Foreskin fibroblast (primary cell): ENCODE measurements at places on chromosomes 7 and 10.

- DNase-seq = no peak
Observed at GRCh38 chr7:140618306-140618705, 22.3 kb downstream of the DENND2A start.

DNA sequence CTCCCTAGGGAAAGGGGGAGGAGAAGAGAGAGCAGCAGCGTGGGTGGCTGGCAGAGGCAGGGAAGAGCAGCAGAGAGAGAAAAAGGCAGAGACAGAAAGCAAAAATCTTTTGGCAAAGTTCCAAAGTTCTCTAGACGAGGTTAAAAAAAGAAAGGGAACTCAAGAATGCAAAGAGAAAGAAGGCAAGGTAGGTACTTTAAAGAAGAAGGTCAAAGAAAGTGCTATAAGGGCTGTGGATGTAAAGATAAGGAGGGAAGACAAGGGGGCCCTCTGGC, 20.2 kb upstream of the OPTN start:
- DNase-seq = no peak

- no peak for DNase-seq
Observed at GRCh38 chr7:51481421-51481820, 164.8 kb upstream of the COBL start.

DNA sequence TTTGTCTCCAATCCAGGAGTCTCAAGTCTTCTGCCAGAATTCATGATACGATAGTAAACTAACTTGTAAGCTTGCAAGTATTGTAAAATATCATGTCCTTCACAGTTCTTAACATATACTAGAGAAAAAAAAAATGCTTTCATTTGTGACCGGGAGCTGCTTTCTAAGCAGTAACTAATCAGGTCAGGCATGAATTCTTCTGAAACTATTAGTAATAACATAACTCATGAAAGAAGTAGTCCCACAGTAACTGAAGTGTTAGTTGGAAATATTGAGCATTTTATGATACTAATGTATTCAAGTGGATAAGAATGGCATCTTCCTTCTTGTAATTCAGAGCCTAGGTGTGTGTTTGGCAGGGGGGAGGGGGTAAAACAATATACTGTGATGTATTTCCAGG, 665.6 kb downstream of the DNAJB9 start:
- no peak for DNase-seq

GRCh38 chr10:80619036-80619435, 81.3 kb downstream of the SH2D4B start:
- no peak for DNase-seq

DNA sequence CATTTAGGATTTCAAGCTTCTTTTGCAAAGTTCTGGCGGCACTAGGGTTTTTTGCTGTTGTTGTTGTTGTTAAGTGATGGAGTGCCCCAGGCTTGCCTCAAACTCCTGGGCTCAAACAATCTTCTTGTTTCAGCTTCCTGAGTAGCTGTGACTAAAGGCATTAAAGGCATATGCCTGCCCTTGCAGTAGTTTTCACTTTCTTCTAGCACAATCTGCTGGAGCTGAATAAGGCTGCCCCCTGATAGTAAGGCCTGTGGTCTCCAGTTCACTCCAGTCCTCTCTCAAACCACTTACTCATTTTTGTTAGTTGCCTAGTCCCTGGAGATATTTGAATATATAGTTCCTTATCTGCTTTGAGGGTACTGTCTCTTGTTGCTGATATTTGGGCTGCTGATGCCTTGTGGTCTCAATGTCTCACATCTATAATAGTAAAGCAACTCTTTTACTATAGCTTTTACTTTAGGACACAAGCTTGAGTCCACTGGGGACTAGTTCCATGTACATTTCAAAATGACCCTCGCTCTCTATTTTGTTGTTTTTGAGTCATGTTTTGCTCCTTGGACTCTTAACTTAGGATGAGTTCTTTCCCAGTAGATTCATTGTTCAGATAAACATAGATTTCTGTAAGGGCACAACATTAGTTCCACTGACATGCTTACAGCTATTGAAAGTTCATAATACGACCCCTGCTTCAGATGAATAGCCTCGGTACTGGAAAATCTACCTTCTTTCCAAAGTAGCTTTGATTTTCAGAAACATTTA, 25.5 kb downstream of the PHF14 start:
- no peak for DNase-seq
